ENCODE measurements at places on chromosomes 13 and 19.

GRCh38 chr13:100306030-100306429 is 217.1 kb downstream of the PCCA start:
- DNase-seq, result no peak

DNA sequence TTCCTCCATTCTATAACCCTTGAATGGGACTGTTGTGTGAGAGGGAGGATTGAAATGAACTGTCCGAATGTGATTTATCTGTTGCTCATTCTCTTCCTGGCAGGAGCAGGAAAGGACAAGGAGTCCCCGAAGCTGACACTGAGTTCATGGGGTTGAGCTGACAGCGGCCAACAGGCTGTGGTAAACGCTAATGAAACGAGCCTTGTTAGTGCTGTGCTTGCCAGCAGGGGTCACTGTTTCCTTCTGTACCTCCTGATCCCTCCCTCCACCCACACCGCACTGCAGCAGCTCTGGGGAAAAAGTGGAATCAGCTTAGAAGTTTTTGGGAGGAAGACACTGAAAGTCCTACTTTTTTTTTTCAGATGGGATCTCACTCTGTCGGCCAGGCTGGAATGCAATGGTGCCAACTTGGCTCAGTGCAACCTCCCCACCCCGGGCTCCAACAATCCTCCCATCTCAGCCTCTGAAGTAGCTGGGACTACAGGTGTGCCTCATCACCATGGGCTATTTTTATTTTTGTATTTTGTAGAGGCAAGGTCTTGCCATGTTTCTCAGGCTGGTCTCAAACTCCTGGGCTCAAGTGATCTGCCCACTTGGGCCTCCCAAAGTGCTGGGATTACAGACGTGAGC is 6.7 kb upstream of the ZNF761 start:
- DNase-seq, result peak; percentile 40

DNA sequence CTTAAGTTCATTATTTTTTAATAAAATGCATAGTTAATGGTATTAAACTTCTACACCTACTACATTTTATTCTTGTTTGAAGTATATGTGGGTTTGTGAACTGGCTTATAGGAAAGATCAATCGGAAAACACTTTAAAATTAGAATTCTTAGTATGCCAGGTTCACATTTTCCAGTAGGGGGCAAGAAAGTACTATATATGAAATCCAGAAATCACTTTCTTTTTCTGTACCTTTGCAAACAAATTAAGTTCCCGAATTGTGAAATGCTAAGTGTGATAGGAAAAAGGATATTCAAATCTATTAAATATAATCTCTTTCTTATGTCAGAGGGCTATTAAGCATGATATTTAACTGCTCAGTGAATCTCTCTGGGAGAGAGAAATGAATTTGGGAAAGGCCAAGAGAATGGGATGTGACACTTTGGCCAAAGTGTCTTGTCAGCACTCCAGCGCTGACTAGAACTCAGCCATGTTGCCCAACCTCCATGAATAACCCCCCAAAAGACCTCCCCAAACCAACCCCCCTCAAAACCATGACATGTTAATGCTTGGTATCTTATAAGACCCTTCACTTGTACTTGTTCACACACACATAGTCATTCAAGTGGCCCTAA is 122.6 kb upstream of the SLC10A2 start:
- DNase-seq, result no peak

- DNase-seq, result no peak
Measured at GRCh38 chr19:46715620-46715974, 1.3 kb downstream of the PRKD2 start.

- no peak for DNase-seq
Measured at GRCh38 chr13:112058519-112058873, 8.5 kb upstream of the SOX1 start.

GRCh38 chr19:9406798-9407352 is 28.5 kb downstream of the ZNF266 start:
- peak; percentile 53 for DNase-seq

- DNase-seq, result no peak
Measured at GRCh38 chr13:34886121-34886875, 55.8 kb upstream of the NBEA start.

DNA sequence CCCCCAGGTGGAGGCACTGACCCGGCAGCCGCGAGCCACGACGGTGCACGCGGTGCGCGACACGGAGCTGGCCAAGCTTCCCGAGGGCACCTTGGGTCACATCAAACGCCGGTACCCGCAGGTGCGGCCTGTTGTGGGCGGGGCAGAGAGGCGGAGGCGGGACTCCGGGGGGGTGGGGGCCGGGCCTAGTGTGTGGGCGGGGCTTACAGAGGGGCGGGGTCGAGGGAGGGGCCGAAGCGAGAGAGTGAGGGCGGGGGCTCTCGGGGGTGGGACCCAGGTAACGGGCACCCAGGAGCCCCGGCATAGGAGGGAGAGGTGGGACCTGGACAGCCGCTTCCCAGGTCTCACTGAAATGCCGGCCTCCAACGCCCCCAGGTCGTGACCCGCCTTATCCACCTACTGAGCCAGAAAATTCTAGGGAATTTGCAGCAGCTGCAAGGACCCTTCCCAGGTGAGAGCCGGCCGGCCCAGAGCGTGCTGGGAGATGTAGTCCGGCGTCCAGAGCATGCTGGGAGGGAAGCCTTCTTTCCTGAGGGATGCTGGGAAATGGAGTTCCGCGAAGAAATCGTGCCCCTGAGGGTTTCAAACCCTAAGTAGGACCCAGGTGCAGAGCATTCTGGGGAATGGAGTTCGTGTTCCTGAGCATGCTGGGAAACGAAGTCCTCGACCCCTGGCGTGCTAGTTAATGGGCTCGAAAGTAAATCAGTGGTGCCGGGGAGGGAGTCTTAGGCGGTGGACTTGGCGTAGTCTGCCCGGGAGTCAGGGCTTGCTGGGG is 15.7 kb downstream of the PNPLA6 start:
- no peak for DNase-seq

- DNase-seq, result no peak
Measured at GRCh38 chr13:98351636-98352035, 174.6 kb upstream of the RNF113B start.

DNA sequence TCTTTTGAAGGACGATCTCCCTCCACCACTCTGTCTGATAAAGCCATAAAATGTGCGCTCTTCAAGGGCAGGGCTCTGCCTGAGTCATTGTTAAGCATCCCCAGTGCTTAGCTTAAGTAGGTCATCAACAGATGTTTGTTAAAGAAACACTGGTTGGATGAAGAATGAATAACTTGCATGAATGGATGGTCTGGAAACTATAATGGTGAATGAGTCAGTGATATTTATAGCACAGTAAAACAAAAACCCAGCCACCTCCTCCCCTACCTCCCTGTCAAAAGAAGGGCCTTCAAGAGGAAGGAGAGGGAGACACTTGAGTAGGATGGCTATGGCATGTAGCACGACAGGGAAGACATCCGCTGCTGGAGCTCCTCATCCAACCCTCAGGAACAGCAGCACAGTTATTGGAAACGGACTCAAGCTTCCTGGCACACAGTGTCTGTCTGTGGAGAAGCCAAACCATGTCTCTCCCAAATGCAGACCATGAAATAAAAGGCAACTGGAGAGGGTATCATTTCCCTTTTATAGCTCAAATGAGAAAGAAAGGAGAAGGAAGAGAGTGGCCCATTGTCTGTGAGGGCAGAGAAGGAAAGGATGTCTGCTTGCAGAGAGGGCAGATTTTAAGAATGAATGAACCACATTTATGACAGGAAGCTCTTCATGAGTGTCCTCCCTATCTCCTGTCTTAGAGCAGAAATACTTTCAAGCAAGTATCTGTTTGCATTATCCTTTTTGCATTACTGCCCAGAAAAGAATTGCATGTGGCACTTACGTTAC is 183.5 kb upstream of the UBL3 start:
- DNase-seq, result no peak

DNA sequence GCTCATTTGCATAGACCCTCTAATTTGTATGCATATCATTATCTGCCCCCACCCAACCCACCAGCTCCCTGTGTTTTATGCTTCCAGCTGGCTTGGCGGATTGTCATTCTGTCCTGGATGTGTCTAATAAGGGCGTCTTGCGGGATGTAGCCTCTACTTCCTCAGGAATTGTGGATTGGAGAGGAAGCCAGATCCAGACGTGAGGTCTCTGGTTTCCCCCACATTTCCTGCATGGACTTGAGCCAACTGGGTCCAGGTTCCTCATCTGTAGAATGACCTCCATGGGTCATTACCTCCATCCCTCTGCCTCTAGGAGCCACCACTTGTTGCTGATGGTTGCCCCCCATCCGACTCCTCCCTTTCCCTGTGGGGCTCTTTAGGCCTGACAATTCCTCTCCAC is 7.3 kb downstream of the TNFSF14 start:
- DNase-seq, result no peak
